ENCODE measurements at places on chromosomes 13 and 19. TPM values are rescaled to one million over a fixed set of nuclear protein-coding genes. Genes with fewer than 3 reads are reported as not detected.

Gene EML2
- total RNA-seq, result 10.4 TPM

Gene SMIM17
- total RNA-seq, result 0.68 TPM

Gene ACP5
- total RNA-seq, result 9.1 TPM

Gene LHFPL6
- total RNA-seq, result 41.7 TPM

Gene ZNF816
- 8.4 TPM for total RNA-seq

Gene PRTN3
- not detected for total RNA-seq

Gene LIG4
- 11.4 TPM for total RNA-seq

Gene CEBPA
- 9.4 TPM for total RNA-seq

Gene TMEM86B
- total RNA-seq, result 2.3 TPM

Gene TMC4
- 1.4 TPM for total RNA-seq

Gene GRK1
- total RNA-seq, result 0.28 TPM

Gene ZNF69
- total RNA-seq, result 9.2 TPM

Gene MEGF8
- total RNA-seq, result 21.6 TPM

Gene ACOD1
- not detected for total RNA-seq

Gene NPAS1
- not detected for total RNA-seq

Gene SIGLECL1
- not detected for total RNA-seq

Gene ATP8A2
- 1.2 TPM for total RNA-seq

Gene EPS8L1
- total RNA-seq, result not detected

Gene PODNL1
- total RNA-seq, result not detected

Gene PINLYP
- total RNA-seq, result 21.0 TPM

Gene IGFL1
- total RNA-seq, result not detected

Gene PLPPR3
- not detected for total RNA-seq

Gene POSTN
- 37.0 TPM for total RNA-seq

Gene IGFLR1
- total RNA-seq, result 2.5 TPM

Gene TTYH1
- total RNA-seq, result 3.3 TPM

Gene CEACAM5
- total RNA-seq, result 0.83 TPM

Gene FCAR
- total RNA-seq, result not detected

Gene ZSCAN1
- total RNA-seq, result not detected

Gene C13orf42
- not detected for total RNA-seq

Gene KASH5
- total RNA-seq, result not detected

Gene HNRNPM
- total RNA-seq, result 100 TPM

Gene GDF15
- total RNA-seq, result 1.1 TPM

Gene NDFIP2
- total RNA-seq, result 9.4 TPM

Gene CCDC169
- 3.0 TPM for total RNA-seq

Gene FSTL3
- 97.4 TPM for total RNA-seq

Gene RFPL4A
- not detected for total RNA-seq

Gene CRB3
- total RNA-seq, result 1.3 TPM

Gene GRIK5
- total RNA-seq, result 8.4 TPM

Gene TEX26
- not detected for total RNA-seq

Gene ZNF577
- 21.9 TPM for total RNA-seq

Gene LILRA2
- total RNA-seq, result 3.4 TPM

Gene KLK14
- total RNA-seq, result not detected

Gene PSG11
- not detected for total RNA-seq

Gene SIGLEC9
- 5.4 TPM for total RNA-seq

Gene TNFSF9
- not detected for total RNA-seq

Gene TPTE2
- not detected for total RNA-seq

Gene PCDH9
- 11.4 TPM for total RNA-seq

Gene FBXO27
- total RNA-seq, result 4.2 TPM

Gene COL5A3
- total RNA-seq, result 19.9 TPM

Gene ADGRE3
- not detected for total RNA-seq

Gene DIRAS1
- total RNA-seq, result 0.33 TPM

Gene SBSN
- not detected for total RNA-seq

Gene PDX1
- not detected for total RNA-seq

Gene NXNL1
- total RNA-seq, result not detected

Gene HSPB6
- total RNA-seq, result 188 TPM

Gene SLC17A7
- 0.28 TPM for total RNA-seq

Gene ZNF132
- 5.3 TPM for total RNA-seq

Gene DLL3
- total RNA-seq, result not detected
